ENCODE measurements at places on chromosomes 6 and 20. TPM values are rescaled to one million over a fixed set of nuclear protein-coding genes. Genes with fewer than 3 reads are reported as not detected.

The BPI gene
- 0.80 TPM for polyA plus RNA-seq

GRCh38 chr6:19408331-19408730, 428.8 kb upstream of the ID4 start:
- no peak for DNase-seq

The HLA-G gene
- 5.8 TPM for polyA plus RNA-seq

- DNase-seq = no peak
Measured at GRCh38 chr20:540391-541201, 3.0 kb downstream of the CSNK2A1 start.

DNA sequence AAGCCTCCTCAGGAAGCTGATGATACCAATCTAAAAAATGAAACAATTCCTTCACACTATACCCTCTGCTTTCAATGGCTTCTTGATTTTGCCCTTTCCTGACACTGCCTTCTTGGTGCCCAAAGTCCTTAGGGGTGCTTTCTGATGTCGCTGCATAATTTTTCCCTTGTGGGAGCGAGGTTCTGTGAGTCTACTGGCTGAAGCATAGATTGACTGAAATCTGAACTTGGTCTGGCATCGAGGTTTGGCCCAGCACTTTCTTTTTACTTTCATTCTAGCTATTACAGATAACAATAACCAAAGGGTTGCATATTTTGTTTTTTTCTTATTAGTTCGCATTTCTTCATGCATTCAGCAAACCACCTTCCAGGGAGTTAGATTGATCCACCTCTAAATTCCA, 65.8 kb downstream of the E2F3 start:
- no peak for DNase-seq

- no peak for DNase-seq
Measured at GRCh38 chr6:35453236-35453635, 1.1 kb downstream of the FANCE start.

GRCh38 chr6:99091985-99092384, 144.2 kb upstream of the FBXL4 start:
- DNase-seq = no peak

The RGS17 gene
- polyA plus RNA-seq = 2.9 TPM

The GPR6 gene
- not detected for polyA plus RNA-seq

The POM121L2 gene
- polyA plus RNA-seq = not detected

The TCP11 gene
- polyA plus RNA-seq = 2.7 TPM

The CCN5 gene
- polyA plus RNA-seq = 0.06 TPM

GRCh38 chr6:169530752-169531123, 171.1 kb downstream of the WDR27 start:
- no peak for DNase-seq

The MGME1 gene
- 46.2 TPM for polyA plus RNA-seq

- DNase-seq = no peak
Measured at GRCh38 chr20:56234110-56234509, 14.4 kb upstream of the MC3R start.
